ENCODE measurements at places on chromosomes 1 and 21.
A peak's percentile ranks its signal among the peaks of the same experiment; 100 is the strongest.

- no peak for DNase-seq
Observed at GRCh38 chr1:160158031-160158430, 6.6 kb downstream of the ATP1A4 start.

DNA sequence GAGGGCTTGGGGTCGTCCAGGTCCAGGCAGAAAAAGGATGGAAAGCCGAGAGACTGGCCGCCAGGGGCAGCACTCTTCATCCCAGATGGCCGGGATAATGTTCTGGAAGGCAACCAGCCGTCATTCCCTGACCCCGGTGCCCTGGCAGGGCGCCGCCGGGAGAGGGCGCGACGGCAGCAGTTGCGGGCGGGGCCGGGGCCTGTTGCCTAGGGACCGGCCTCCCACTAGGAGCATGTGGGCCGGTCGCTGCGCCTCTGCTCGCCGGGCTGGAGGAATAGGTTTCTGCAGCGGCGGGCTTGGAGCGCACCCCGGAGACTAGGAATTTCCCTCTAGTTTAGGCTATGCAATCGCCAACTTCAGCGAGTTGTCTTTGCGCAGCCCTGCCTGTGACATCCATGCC is 11.0 kb downstream of the DMRTB1 start:
- peak; percentile 13 for DNase-seq

DNA sequence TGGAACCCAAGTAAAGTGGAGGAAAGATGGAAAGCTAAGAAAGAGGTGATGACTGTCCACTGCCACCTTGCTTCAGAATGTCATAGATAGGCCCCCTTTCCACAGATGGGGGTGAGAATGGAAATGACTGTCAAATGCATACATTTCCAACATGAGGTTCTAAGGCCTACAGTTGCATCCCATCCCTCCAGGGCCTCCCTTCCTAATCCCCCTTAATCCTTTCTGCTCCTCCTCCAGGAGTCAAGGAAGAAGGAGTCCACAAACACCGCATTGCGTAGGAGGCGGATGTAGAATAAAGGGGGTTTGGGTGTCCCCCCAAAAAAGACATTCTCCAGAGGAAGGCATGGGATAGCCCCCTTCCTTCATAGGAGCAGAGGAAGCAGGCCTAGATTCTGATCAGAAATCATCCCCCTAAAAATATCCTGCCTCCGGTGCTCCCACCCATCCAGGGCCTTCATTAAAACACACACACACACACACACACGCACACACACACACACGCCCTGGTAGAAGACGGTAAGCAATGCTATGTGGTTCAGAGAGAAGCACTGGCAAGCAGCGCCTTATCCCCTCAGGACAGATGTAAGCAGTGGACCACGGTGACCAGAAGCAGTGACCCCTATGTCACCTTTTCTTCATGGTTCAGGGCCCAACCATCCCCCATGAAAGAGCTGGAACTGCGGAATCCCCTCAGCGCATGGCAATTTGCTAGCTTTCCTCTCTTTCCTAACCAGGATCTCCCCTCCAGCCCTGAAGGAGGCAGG is 2.0 kb downstream of the SV2A start:
- DNase-seq: no peak

DNA sequence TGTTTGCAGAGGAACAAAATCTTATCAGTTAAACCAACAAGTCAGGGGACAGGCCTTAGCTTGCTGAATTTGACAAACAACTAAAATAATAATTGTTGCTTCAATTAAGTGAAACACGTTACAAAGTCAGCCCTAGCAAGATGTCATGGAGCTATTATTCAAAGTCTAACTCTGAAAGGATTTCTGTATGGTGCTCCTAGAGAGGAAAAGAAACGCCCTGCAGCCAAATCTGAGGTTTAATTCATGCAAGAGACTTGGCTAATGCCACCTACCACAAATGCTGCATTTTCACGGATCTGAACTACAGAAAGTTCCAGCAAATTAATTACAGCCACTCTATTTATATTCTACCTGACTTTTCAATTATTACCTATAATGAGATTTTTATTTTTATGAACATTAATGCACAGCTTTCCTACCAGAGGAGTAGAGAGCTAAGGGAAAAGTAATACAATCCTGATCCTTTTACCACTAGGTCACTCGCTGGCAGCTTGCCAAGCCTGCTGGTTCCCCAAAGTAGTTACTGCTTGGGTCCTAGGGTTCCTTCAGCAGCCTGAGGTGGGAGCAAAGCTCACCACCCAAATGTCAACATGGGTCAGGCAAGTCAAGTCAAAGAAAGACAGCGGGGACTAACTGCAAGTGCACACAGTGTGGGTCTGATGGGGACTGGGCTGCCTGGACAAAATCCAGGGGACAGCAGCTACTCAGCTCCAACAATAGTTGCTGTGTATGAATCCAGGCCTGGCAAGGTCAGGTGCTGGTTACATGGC is 8.5 kb downstream of the COLGALT2 start:
- DNase-seq: no peak

DNA sequence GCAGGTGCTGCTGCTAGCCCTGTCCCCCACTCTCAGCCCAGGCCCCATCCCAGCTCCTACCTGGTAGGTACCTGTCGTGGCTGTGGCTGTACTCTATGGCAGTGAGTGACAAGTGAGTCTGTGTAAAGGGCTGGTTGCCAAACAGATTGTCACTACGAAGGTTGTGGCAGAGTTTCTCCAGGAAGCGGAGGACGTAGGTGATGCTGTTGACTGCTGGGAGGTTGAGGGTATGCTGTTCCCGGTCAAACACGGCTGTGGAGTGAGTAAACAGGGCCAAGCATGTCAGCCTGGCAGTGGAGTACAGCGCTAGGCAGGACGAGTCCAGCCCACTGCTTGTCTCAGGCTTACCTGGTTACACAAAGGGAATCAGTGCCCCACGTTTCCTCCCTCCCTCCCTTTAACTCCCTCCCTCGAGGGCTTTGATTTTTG is 24.8 kb upstream of the SLFNL1 start:
- DNase-seq: no peak

- no peak for DNase-seq
Observed at GRCh38 chr1:205578780-205579571, 52.8 kb downstream of the ELK4 start.

DNA sequence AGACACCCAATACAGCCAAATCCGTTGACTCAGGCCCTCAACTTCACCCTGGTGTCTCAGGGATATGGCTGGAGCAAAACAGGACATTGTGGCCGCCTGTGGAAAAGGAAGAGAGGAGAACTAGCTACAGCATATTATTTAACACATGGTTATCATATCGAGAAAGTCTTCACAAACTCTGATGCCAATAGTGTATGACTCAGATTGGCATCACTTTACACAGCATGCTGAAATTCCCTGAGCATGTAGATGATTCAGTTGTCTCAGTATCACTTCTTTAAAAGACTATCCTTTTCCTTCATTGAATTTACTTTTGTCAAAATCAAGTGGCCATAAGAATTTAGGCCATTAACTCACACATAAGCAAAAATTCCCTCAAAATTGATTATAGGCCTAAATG is 20.1 kb downstream of the HSD3B2 start:
- no peak for DNase-seq

DNA sequence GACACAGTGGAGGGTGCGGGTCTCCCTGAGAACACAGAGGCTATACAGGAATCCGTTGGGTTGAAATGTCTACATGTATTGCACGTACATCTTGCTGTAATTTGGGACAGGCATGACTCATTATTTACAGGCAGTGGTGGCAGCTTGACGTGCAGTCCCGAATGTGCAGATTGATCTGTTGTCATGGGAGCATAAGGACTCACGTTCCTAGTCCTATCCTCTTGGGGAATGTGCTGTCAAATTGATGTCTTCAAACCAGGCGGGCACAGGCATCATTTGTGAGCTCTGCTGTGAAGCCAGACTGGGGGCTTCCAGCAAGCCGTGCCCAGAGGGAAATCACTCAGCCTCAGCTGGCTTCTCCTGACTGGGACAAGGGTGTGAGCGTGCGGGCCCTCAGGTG is 40.5 kb downstream of the S100B start:
- no peak for DNase-seq

DNA sequence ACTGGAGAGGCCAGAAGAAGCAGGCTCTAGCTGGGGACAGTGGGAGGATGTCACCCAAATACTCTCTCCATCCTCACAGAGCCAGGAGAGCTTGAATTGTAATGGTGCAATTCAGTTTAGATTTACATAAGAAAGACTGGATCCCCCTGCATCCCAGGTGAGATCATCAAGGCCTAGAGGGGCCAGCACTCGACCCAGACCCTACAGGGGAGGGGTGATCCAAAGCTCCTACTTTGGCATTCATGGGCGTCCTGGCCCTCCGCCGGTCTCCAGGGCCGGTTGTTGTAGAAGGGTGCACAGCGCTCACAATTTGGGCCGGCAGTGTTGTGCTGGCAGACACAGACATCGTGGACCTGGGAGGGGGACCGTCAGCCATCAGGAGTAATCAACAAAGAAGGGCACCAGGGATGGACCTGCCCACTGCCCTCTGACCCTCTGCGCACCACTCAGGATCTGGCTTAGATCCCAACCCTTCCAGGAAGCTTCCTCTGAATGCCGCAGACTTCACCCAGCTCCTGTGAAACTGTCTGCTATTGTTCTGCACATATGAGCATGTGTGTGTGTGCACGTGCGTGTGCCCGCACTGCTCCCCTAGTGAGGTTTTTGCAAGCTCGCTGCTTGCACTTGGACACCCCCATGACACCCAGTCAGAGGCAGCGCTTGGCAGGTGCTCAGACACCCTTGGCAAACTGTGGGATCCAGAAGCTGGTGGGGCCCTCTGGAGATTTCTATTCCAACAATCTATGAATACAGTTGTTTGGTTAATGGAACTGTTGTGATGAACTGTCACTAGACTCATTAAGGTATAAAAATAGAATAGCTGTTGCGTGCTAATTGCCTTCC is 21.6 kb downstream of the LAMB3 start:
- DNase-seq: no peak

GRCh38 chr1:89698020-89698560 is 65.2 kb downstream of the LRRC8C start:
- no peak for DNase-seq

- DNase-seq: no peak
Observed at GRCh38 chr1:36752431-36752830, 269.7 kb upstream of the CSF3R start.

Data from AG09309 (cell line).